Calu3 (cell line): ENCODE measurements at places on chromosomes 4 and X. TPM values are rescaled to one million over a fixed set of nuclear protein-coding genes. Genes with fewer than 3 reads are reported as not detected.

GRCh38 chr4:136713140-136713539, 819.2 kb downstream of the PCDH18 start:
- H3K4me1 ChIP-seq = no peaks in the 10 kb centered on the region
- DNase-seq = no peak
- no peak overlapping the region for H3K27ac ChIP-seq

GRCh38 chrX:135596495-135596894, 76.0 kb downstream of the INTS6L start:
- H3K27ac ChIP-seq = no peak overlapping the region
- no peaks in the 10 kb centered on the region for H3K27me3 ChIP-seq
- H3K4me1 ChIP-seq = no peaks in the 10 kb centered on the region
- peak; percentile 20 for DNase-seq

- no peaks in the 10 kb centered on the region for H3K27me3 ChIP-seq
- no peak overlapping the region for H3K4me3 ChIP-seq
Observed at GRCh38 chr4:129545599-129546278, 449.8 kb downstream of the C4orf33 start.

DNA sequence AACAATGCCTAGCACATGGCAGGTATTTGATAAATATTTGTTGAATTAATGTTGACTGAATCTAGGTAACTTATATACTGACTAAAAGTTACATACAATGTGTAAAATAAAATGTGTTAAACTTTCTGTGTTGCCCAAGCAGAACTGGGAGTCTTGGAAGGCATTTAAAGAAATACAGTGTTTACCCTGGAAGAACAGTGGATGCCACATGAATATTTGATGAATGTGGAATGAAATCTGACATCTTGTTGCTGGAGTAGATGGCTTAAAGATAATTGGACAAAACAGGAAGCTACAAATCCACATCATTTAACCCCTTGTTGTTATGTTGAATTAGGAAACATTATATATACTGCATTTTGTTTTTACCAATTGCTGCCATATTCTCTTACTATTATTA, 39.9 kb upstream of the SCOC start:
- no peak overlapping the region for H3K27ac ChIP-seq
- peaks cover 8% of the 10 kb centered on the region for H3K4me1 ChIP-seq
- H3K4me3 ChIP-seq = no peak overlapping the region
- DNase-seq = no peak
- no peaks in the 10 kb centered on the region for H3K36me3 ChIP-seq
- no peaks in the 10 kb centered on the region for H3K27me3 ChIP-seq

Gene MAB21L2
- 0.17 and 0.29 TPM in 2 replicates for total RNA-seq

Gene GUCY1B1
- 19.3 TPM in 2 replicates for total RNA-seq
